ENCODE measurements at places on chromosomes 7 and 10.

DNA sequence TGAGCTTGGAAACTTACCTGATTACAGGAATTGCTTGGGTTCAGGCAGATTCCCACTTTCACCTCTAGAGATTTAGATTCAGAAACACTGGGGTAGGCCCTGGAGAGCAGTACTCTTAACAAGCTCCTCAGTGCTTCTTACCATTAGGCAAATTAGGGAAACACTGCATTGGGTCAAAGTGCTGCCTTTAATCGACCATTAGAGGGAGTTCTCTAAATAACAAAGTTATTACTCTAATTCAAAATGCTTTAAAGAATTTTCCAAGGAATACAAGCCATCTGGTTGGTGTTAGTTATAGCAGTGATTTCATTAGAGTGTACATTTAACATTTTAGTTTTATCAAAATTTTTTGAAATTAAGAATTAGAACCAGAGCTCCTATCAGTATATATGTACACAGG lies 324.5 kb downstream of the GFRA1 start:
- DNase-seq = no peak

GRCh38 chr10:70300461-70300860 lies 16.7 kb upstream of the NPFFR1 start:
- no peak for DNase-seq

- no peak for DNase-seq
Measured at GRCh38 chr7:158414486-158414961, 173.1 kb downstream of the PTPRN2 start.

DNA sequence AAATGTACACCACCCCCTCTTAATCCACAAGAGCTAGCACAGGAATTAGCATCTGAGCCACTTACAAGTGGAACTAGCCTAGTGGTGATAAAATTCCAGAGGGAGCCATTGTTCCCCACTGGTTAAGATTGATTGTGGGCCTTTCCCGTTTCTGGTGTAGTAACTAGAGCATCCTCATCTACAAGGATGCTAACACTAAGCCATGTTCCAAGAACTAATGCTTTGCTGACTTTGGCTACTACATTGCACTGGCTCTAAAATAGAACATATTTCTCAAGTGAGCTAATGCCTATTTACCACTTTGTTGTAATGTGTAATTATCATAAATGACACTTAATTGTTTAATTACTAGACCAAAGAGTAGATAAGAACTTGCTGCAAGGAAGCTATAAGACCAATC lies 143.7 kb downstream of the FZD1 start:
- DNase-seq = no peak

- peak; percentile 88 for DNase-seq
Measured at GRCh38 chr10:97292097-97292861, at the start of gene ARHGAP19. TSS of gene ARHGAP19 (minus strand) at chr10:97292637. CDS start at chr10:97292627, 10 bp downstream.

DNA sequence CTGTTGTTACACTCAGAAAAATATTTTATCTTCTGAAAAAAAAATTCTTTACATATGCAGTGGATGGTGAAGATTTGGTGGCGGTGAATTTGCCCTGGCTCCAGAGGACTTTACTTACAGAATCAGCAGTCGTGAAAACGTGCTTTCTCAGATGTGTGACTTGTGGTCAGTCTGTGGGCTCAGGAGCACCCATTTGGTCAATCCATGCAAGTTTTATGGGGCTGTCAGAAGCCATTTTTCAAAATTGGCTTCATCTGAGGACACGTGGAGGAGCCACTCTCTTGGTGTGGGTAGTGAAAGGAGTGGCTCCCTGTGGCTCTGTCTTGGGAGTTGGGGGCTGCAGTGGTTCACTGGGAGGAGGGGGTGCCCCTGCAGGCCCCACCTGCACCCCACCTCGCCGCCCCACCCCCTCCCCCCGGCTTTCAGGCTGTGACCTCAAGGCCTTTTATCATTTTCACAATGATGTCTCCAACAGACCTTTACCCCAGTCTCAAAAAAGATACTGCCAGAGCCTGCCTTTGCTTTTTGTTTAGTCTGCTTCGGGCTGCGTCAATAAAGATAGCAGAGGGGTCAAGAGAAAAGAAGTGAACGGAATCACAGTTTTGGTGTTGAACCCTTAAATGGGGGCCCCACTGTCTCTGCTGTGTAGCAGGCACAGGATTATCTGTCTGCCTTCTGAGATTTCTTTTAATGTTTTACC lies 137.4 kb downstream of the MGMT start:
- DNase-seq = no peak

GRCh38 chr7:132311733-132312132 lies 264.5 kb downstream of the PLXNA4 start:
- DNase-seq = no peak

GRCh38 chr10:130483691-130484467 lies 347.7 kb downstream of the GLRX3 start:
- DNase-seq = no peak

DNA sequence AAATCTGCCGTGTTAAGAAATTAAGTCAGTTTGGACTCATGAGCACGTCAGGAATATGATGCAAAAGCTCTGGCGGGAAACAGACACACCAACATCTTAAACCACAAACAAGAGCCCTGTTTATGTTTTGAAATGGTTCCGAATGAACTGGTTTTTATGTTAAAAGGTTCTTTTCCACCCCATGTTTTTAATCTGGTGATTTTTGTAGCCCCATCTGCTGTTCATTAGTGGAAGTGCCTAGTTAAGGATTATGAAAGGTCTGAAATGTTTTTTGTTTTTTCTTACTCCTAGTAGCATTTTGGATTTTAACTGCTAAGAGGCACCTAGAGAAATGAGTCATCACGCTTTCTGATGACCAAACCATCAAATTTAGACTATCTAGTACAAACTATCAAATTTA lies 404.1 kb upstream of the MKI67 start:
- no peak for DNase-seq

DNA sequence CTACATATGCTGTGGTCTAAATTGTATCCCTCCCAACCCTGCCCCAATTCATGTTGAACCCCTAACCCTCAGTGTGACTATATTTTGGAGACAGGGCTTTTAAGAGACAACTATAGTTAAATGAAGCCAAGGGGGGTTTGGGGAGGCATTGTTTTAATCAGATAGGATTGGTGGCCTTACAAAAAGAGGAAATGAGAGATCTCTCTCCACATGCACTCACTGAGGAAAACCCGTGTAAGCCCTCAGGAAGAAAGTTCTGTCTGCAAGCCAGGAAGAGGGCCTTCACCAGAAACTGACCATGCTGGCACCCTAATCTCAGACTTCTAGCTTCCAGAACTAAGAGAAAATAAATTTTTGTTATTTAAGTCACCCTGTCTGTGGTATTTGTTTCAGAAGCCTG lies 276.7 kb downstream of the KIF20B start:
- no peak for DNase-seq

DNA sequence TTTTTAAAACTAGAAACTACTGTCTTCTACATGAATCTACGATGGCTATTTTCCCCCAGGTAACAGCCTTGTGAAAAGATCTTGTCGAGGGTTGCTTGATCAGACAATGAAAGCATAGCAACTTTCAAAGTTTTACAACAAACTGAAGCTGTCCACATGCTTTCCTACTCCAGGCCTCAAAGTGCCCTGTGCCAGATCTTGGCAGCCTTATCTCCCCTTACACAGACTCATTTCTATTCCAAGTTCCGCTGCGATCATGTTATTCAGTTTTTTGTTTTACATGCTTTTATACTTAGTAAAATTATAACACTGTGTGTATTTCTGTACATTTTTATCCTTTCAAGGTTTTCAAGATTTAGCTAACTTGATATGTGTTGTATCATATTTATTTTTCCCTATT lies 661.7 kb upstream of the SORCS1 start:
- no peak for DNase-seq
